ENCODE measurements at places on chromosomes 6 and 20.

- no peaks in the 10 kb centered on the region for H3K36me3 ChIP-seq
- H3K27me3 ChIP-seq = peaks cover 46% of the 10 kb centered on the region
- H3K4me1 ChIP-seq = peaks cover 3% of the 10 kb centered on the region
- DNase-seq = no peak
- no peak overlapping the region for H3K4me3 ChIP-seq
- no peak overlapping the region for H3K27ac ChIP-seq
These were observed 21.6 kb downstream of the ADGRG6 start for GRCh38 chr6:142323377-142323776.

DNA sequence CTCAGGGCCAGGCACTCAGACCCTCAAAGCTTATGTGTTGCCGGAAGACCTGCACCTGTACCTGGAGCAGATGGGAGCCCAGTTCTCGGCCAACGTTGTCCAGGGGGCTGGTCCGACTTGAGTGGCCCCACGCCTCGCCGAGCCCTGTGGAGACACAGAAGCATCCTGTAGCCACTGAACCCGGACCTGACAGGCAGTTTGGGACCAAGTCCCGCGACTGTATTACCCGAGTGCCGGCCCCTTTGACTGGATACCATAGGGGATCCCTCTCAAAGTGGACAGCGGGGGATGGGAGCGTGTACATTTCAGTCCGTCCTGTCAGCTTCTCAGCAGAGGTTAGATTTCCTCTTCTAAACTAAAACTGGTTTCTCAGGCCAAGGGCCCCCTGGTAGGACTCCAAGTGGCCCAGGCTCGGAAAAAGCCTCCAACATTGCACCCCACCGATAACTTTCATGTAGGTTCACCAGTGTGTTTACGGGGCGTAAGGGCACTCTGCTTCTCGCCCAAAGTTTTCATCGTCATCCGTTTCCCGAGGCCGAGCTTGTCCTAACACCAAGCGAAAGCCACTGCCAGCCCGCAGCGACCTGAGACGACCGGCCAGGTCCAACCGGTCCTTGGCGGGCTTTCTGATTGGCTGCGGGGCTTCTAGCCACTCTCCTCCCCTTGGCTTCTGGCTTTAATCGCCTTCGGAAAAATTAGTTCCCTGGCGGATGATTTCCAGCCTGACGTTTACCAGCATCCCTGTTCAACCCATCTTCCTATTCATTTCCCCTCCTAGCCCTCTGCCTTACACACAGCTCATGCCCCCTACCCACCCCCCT is 10.8 kb downstream of the SIM1 start:
- DNase-seq = no peak
- peak overlapping the region; percentile 29 for H3K27ac ChIP-seq
- peaks cover 36% of the 10 kb centered on the region for H3K27me3 ChIP-seq
- peaks cover 3% of the 10 kb centered on the region for H3K4me1 ChIP-seq
- H3K4me3 ChIP-seq = no peak overlapping the region

DNA sequence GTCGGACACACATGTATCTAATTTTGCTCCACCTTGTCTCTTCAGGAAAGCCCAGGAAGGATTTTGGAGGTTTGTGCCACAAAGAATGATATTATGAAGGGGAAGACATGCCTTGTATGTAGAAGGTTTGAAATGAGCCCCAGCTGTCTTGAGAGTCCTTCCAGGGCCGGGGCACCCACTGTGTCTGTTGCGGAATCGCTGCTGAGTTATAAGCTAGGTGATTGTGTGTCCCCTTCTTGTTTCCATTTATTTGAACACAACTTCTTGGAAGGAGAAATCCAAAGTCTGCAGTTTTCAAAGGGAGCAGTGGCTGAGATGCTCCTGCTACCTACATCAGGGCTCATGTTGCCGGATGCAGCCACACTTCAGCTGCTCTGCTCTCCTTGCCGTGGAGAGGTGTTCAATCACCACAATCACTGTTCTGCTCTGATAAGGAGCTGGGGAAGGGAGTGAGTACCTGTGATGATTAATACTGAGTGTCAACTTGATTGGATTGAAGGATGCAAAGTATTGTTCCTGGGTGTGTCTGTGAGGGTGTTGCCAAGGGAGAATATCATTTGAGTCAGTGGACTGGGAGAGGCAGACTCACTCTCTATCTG is 828.6 kb downstream of the QKI start:
- no peak for DNase-seq
- H3K27me3 ChIP-seq = no peaks in the 10 kb centered on the region
- H3K36me3 ChIP-seq = no peaks in the 10 kb centered on the region

- no peak overlapping the region for H3K4me3 ChIP-seq
- no peak overlapping the region for H3K27ac ChIP-seq
- H3K36me3 ChIP-seq = peaks cover 9% of the 10 kb centered on the region
- no peaks in the 10 kb centered on the region for H3K27me3 ChIP-seq
- DNase-seq = no peak
These were observed 30.6 kb upstream of the RIPOR2 start for GRCh38 chr6:24966381-24966780.

DNA sequence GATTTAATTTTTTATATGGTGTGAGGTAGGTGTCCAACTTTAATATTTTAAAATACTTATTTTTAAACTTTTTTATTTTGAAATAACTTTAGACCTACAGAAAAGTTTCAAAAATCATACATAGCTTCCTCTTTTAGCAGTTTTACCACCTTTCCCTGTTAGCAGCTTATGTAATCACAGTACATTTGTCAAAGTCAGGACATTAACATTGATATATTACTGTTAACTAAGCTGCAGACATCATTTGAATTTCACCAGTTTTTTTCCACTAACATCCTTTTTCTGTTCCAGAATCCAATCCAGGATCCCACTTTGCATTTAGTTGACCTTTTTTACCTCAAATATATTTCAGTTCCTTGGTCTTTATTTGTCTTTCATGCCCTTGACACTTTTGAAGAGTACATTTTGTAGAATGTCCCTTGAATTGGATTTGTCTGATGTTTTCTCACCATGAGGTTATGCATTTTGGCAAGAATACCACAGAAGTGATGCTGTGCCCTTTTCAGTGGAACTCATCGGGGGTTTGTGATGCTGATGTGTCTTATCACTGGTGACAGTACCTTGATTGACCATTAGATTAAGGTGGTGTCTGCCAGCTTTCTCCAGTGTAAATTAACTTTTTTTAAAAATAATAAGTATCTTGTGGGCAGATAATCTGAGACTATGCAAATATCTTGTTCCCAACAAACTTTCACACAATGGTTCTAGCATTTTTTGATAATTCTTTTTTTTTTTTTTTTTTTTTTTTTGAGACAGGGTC is 33.4 kb downstream of the TTLL9 start:
- no peak overlapping the region for H3K4me3 ChIP-seq
- no peak overlapping the region for H3K27ac ChIP-seq
- H3K4me1 ChIP-seq = peaks cover 2% of the 10 kb centered on the region

DNA sequence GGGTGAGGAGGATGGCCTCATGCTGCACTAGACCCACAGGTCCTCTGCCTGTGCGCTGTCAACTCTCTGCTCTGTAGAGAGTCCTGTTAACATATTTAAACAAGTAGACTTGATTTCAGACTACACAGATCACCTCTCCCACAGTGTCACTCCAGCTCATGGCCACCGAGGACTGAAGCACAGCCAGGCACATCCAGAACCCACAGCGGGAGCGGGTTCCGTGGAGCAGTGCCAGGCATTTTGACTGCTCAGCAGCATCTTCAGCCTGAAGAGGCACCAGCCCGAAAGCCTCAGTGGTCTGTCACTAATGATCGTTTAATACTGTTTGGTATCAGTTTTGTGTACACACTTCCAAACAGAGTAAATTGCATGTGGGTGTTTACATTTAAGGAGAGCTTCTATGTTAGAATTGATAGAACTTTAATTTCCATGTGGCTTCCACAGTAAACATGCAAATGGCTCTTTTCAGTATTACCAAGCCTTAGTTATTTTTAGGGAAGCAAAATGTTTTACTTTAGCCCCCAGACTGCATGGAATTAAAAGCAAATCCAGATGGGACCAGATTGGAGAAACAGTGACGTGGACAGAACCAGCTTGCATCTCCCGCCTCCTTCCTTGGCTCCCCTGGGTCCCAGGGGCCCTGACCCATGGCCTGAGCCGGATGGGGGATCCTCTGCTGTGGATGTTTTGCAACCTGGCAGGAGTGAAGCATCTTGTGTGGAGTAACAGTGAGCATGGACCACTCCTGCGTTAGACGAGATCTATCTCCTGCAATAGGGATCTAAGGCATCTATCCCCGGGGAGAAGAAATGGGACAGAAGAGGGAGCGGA is 196.7 kb upstream of the CDH4 start:
- H3K4me1 ChIP-seq = no peaks in the 10 kb centered on the region
- H3K27ac ChIP-seq = no peak overlapping the region
- H3K4me3 ChIP-seq = no peak overlapping the region

DNA sequence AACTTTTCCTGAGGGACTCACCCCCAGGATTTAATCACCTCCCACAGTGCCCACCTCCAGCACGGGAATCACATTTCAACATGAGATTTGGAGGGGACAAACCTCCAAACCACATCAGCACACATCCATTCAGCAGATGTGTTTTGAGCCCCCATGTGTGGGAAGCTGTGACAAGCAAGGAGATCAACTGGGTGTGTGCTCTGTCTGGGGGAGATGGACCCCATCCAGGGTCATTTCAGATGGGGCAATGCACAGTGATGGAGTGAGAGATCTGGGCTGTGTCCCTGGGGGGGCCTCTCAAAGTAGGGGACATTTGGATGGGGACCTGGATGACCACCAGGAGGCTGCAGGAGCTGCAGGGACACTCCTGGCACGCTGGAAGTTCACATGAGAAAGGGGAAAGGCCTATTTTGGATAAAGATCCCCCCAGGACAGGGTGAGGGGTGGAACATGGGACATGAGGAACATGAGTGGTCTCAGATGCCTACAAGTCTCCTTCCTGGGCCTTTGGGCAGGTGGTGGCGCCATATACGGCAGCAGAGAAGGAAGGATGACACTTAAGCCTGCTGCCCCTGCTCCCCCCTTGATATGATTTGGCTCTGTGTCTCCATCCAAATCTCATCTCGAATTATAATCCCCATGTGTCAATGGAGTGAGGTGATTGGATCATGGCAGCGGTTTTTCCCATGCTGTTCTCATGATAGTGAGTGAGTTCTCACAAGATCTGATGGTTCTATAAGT is 49.6 kb downstream of the SLC2A10 start:
- peaks cover 3% of the 10 kb centered on the region for H3K4me1 ChIP-seq
- peak overlapping the region; percentile 16 for H3K27ac ChIP-seq
- H3K27me3 ChIP-seq = peaks cover 44% of the 10 kb centered on the region
- H3K4me3 ChIP-seq = no peak overlapping the region
- peaks cover 7% of the 10 kb centered on the region for H3K36me3 ChIP-seq
- no peak for DNase-seq

- peaks cover 8% of the 10 kb centered on the region for H3K4me1 ChIP-seq
- H3K4me3 ChIP-seq = no peak overlapping the region
- DNase-seq = no peak
- peaks cover 36% of the 10 kb centered on the region for H3K27me3 ChIP-seq
These were observed 17.4 kb downstream of the SIRPA start for GRCh38 chr20:1912646-1913045.

- no peak for DNase-seq
- no peak overlapping the region for H3K27ac ChIP-seq
- no peaks in the 10 kb centered on the region for H3K36me3 ChIP-seq
- H3K4me3 ChIP-seq = no peak overlapping the region
- no peaks in the 10 kb centered on the region for H3K27me3 ChIP-seq
These were observed 314.7 kb upstream of the PRDM1 start for GRCh38 chr6:105771313-105771970.

DNA sequence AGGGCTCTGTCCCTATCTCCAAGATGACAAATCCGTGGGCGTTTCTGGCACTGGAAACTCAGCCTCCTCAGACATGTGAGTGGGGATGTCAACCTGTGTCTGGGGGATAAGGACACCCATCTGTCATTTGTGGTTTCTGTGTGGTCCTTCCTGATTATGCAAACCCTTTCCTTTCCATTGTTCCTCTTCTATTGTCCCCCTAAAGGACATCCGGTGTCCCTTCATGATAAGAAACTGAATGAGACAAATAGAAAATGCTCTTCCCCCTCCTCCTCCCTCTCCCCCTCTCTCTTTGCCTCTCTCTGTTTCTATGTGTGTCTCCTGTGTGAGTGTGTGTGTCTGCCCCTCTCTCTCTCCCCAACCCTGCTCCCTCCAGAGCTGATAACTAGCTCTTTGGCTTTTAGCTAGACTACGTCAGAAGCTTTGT is 11.5 kb upstream of the GLP1R start:
- no peak overlapping the region for H3K4me3 ChIP-seq
- H3K27ac ChIP-seq = no peak overlapping the region
- peaks cover 7% of the 10 kb centered on the region for H3K4me1 ChIP-seq
- DNase-seq = no peak
- peaks cover 83% of the 10 kb centered on the region for H3K27me3 ChIP-seq

GRCh38 chr6:159726255-159726917 is 920 bp upstream of the WTAP start:
- peak overlapping the region; percentile 99 for H3K27ac ChIP-seq
- no peaks in the 10 kb centered on the region for H3K27me3 ChIP-seq
- peaks cover 35% of the 10 kb centered on the region for H3K4me1 ChIP-seq
- no peak for DNase-seq

DNA sequence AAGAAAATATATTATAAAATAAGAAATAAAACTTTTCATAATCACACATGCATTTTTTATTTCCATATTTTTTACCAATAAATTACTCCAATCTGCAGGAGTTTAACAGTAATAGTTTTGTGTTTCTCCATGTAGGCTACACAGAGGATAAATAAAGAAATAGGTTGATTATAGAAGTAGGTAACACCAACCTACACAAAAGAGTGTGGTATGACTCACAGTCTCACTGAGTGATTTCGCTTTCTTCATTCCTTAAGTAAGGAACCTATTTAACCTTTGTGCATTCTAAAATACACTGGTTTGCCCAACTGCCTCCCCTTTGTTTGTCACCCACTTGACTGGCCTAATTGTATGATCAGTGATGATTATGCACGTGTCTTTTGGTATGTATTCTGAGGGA is 244.2 kb upstream of the RIMS1 start:
- DNase-seq = no peak
- no peak overlapping the region for H3K4me3 ChIP-seq
- H3K4me1 ChIP-seq = no peaks in the 10 kb centered on the region
- H3K27me3 ChIP-seq = no peaks in the 10 kb centered on the region

DNA sequence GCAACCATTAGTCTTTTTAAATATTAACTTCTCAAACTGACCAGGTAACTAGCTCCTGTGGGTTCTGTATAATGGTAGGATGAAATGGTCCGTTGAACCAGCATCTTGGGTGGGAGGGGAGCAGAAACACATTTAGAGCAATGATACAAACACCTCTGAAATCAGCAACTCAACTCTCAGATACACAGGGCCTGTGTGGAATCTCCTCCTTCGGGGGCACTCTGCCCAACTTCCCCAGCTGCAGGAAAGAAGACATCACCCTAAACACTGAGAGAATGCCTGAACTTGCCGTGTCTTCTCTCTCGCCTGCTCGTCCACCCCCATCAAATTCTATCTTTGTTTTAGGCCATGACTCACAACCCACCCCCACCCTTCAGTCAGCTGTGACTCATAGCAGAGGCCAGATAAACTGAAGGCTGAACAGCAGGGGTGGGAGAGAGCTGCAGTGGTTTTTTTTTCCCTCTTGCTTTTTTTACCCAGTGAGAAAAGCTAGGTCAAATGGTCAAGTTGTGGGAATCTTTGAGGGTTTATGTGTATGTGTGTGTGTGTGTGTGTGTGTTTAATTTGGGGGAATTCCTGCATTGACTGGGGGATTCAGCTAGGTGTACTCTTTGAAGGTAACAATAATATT is 593.4 kb upstream of the JAG1 start:
- no peak overlapping the region for H3K4me3 ChIP-seq
- no peaks in the 10 kb centered on the region for H3K36me3 ChIP-seq
